NK-92 treated with Interleukin-12 subunit alpha and Interleukin-12 subunit beta, amount 100 ng/mL, for 24 hours (cell line): ENCODE measurements at places on chromosomes 11 and 22.

GRCh38 chr22:29833392-29833965 is 4.6 kb downstream of the ASCC2 start:
- no peak for DNase-seq

- DNase-seq = no peak
These were observed 19.3 kb downstream of the IGSF9B start for GRCh38 chr11:133937468-133937867.

- DNase-seq = peak; percentile 9
These were observed 318.7 kb downstream of the BUD13 start for GRCh38 chr11:116454020-116454645.

DNA sequence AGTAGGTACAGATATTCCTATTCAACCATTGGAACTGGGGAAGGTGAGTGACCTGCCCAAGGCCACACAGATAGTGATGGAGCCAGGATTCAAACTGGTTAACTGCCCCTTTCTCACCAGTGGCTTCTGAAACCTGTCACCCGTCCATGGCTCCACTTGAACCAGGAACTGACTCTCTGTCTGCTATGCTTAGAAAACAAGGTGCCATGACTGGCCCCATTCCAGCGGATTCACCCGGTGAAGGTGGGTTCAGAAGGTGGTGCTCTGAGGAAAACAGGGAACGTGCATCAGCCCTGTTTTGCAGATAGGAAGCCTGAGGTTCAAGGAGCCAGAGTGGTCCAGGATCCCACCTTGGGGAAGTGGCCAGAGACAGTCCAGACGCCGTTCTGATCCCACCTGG is 2.6 kb upstream of the PATZ1 start:
- no peak for DNase-seq

DNA sequence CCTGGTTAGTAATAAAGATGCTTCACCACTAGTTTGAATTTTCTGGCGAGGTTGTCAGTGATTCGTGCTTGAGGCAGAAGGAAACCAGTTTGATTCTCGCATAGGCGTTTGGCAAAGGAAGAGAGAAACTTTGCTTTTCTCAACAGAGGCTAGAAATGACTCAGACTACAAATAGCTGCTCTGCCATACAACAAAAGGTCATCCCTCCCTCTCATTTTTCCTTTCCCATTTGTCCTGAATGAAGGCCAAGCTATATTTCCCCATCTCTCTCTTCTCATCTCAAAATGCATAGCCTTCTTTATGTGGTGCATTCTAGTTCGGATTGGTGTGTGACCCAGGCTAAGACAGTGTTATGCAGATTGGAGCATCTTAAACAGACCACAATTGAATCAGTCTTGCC is 741.4 kb downstream of the NTM start:
- DNase-seq = no peak

DNA sequence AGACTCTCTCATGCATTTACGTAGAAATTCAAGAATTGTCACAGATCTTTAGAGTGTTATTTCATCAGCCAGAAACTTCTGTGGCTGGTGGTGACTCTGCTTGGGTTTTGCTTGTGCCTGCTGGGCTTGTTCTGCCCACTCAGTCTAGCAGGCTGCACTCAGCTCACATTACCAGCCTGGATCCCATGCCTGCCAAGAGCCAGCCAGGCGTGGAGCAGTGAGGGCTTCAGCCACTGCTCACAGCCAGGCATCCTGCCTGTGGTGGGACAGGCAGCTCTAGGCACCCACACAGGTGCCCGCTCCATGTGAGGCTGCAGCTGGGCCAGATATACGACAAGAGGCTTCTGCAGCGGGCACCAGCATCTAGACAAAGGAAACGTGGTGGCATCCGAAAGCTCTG is 1213.3 kb upstream of the RAG2 start:
- no peak for DNase-seq

DNA sequence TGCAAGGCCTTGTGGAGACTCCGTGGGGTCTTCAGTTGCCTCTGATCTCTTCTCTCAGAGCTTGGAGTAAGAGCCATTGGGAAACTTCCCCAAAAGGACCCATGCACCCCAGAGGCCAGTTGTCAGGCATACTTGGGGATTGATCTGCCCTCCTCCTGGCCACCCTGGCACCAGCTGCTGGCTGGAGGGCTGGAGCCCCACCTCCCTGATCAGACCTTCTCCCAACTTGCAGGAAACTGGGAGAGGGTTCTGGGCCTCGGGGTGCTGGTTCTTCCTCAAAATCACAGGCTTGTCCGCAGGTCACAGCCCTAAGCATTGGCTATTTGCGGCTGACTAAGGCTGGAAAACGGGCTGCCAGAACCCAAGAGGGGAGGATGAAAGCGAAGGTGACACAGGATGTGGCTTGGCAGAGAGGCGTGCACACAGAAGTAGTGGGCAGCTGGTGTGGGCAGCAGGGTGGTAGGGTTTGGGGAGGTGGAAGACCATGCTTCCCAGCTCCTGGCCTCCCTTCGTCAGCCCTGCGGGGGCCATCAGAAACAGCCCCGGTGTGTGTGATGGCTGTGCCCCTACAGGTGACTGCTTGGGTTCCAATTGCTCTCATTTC is 1.3 kb upstream of the DGKZ start:
- DNase-seq = no peak

DNA sequence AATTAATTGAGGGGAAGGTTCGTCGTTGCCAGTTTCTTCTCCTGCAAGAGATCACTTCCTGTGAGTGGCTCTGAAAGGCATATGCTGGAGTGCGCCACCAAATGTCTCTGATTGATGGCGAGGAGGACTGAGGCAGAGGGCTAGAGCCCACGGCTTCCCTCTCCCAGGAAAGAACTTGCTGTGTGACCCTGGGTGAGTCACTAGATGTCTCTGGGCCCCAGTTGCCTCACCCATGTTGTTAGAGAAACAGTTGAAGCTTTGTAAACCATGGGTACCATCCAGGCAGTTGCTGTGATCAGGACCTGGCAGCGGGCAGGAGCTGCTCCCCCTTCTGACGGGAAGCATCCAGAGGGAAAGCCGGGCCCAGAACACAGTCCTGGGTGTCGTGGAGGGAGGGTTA is 3.2 kb downstream of the ABCG4 start:
- no peak for DNase-seq

- no peak for DNase-seq
These were observed 9.3 kb downstream of the RPL3 start for GRCh38 chr22:39309881-39310714.

DNA sequence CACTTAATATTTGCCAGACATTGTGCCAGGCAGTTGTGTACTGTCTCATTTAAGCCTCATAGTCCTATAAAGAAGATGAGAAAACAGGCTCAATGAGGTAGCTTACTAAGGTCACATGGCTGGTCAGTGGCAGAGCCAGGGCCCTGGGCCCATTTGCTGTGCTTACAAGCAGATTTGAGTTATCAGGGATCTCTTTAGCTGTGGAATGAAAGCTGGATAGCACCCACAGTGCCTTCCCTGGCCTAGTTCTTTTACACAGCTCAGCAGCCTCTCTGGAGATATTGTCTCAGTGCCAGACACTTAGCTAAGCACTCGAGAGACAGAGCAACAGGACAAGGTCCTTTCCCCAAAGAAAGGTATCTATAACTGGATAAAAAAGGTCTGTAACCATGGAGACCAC is 6.1 kb downstream of the TMEM86A start:
- no peak for DNase-seq

GRCh38 chr22:22021162-22021750 is 38.7 kb upstream of the TOP3B start:
- no peak for DNase-seq

DNA sequence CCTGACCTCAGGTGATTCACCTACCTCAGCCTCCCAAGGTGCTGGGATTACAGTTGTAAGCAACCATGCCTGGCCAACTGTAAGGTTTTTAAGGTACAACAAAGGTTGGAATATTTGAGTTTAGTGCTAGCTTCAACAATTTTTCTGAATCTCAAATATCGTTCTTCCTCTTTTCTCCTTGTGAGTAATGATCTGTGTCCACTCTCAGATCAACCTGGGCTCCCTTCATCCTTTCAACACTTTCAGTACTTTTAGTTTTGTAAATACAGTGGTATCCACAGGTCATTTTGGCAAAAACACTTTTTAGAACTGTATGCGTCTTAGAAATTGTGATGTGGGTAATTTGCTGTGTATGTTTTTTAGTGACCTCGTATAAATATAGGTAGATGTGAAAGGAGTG is 7.9 kb downstream of the PACS1 start:
- DNase-seq = no peak

GRCh38 chr11:120281143-120281795 is 41.3 kb downstream of the POU2F3 start:
- no peak for DNase-seq

DNA sequence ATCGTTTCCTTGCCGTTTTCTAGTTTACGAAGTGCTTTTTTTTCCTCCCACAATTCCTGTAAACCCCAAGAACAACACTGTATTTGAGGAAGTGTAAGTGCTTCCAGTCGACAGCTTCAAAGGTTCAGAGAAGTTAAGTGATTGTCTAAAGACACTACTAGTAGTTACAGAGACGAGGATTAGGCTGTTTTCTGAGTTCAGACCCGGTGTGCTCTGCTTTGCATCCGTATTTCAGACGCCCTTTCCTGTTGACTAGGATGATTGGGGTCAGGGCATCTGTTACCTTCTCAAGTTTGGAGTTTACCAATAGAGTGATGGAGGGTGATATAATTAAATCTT is 430 bp downstream of the CLP1 start:
- no peak for DNase-seq

GRCh38 chr11:106553304-106553703 is 465.0 kb downstream of the GUCY1A2 start:
- no peak for DNase-seq

DNA sequence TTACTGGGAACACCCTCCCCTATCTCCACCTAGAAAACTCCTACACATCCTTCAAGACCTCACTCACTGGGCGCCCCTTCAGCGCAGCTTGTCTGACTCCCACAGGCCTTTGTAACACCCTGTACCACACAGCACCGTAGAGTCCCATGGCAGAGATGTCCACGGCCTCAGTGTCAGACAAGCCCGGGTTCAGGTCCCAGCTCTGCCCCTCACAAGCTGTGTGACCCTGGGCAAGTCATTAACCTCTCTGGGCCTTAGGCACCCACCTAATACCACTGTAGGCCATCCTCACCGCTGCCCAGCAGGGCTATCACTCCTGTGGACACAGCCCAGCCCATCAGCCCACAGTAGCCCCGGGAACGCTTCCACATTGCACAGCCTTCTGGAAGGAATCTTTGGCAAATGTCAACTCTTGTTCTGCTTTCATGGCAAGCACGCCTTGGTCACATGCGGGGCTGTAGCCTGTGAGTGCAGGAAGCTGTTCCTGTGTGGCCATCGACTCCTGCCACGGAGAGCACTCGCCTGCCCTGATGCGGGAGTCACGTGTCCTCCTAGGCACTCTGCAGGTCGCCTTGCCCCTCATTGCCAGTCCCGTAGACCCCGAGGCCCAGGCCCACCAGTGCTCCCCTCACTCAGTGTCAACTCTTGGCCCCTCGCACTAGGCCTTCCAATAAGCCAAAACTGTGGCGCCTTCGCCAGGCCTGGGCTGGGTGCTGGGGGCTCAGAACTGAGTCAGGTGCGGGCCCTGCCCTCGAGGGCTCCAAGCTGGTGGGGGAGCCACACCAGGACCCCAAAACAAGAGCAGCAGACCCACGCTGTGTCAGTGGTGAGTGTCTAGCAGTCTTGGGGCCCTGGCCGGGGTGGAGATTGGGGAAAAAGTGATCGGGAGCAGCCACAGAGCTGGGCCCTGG is 32.9 kb upstream of the RFPL3 start:
- DNase-seq = no peak

DNA sequence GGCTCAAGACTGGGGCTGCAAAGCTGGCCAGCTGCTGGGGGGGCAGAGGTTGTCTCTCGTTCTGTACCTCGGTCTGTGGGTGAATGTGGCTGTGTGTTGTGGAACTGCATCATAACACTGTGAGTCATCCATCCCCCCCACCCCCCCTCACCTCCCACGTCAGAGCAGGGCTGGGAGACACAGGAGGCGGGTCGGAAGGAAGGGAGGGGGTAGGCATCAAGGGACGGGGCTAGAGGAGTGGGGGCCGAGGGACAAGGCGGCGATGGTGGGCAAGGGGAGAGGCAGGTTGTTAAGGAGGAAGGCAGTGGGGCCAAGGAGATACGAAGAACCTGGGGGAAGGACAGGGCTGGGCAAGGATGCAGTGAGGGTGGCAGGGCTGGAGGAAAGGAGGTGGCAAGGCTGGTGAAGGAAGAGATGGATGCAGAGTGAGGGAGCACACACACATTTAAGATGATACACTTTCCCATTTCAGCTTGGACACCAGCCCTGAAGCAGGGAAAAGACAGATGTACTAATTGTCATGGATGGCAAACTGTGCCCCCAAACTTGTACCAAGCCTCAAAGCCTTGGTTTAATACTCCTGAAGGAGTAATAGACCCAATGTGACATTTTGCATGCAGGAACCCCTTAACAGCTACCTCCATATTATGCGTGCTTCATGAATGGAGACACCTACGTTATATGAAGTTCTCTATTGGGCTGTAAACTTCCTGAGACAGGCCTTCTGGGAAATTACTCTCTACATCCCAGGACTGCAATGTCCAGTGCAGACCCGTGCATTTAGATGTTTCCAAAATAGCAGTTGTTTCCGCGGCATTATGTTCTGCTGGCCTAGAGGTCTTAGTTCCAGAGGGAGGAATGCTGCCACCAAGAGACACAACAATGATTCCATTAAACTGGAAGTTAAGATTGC is at the start of gene YPEL4:
YPEL4 (minus strand) TSS at position 87 of the 913 bp plus-strand sequence. CDS start 2,805 bp downstream, outside the sequence.
- DNase-seq = peak; percentile 72

DNA sequence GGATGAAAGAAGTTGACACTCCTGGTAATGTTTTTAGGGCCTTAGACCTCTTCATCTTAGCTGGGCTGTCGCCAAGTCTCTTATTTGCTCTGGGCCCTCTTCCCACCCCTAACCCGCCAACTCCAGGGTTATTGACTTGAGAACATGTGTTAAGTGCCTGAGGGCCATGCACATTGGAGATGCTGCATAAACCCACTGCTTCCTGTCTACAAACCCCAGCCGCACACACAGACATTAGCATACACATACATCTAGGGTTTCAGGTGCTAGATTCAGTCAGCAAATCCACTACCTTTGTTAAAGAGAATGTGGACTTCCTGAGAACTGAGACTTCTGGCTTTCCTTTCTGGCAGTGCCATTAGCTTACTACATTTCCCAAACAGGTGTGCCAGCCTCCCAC is 817 bp downstream of the PANX3 start:
- no peak for DNase-seq

GRCh38 chr11:11956006-11956405 is 52.4 kb downstream of the DKK3 start:
- no peak for DNase-seq

GRCh38 chr11:117931971-117932370 is 2.8 kb upstream of the TMPRSS13 start:
- no peak for DNase-seq

- DNase-seq = no peak
These were observed 88.7 kb downstream of the STIM1 start for GRCh38 chr11:3944198-3944597.

DNA sequence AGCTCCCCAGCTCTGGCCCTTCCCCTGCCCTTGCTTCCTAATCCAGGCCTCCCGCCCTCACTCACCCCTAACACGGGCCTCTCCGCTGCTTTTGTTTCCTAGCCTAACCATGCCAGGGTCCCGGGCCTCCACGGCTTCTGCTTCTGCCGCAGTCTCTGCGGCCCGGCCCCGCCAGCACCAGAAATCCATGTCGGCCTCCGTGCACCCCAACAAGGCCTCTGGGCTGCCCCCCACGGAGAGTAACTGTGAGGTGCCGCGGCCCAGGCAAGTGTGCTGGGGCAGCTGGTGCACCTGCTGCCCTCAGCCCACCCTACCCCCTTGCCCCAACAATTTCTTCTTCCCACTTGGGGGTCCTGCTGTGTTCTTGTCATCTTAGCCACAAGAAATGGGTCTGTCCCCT is 13.1 kb downstream of the RCOR2 start:
- DNase-seq = no peak
